ENCODE measurements at places on chromosomes 16 and 17.
A peak's percentile ranks its signal among the peaks of the same experiment; 100 is the strongest.

DNA sequence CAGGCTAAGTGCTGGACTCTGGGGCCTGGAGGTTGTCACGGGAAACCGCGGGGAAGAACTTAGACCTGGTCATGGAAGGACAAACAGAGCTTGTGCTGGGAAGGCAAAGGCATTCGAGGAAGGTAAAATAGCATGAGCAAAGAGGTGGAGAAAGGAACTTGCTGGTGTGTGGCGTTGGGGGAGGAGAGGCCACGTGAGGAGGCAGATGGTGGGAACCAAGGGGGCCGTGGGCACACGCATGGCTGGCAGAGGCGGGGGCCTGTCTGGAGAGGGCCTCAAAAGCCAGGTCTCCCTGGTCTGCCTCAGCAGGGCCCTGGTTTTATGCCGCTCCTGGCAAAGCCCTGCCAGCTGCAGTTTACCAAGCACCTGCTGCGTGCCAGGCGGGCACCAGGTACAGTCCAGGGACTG, 15.3 kb downstream of the CORO7 start:
- DNase-seq, result no peak

DNA sequence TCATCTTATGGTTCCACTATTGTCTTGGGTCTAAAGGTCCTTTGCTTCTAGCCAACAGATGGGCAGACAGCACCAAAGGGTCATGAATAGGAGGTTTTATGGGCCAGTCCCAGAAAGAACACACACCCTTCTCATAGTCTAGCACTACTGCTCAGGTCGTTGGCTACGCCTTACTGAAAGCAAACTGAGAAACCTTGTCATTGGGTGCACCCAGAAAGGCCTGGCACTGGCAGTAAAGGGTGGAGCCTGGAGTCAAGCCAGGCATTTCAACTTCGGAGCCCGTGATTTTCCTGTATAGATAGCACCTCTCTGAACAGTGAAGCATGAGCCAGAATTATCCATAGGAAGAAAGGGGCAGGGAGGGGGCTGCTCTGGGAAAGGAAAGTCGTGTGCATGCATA, 74.9 kb downstream of the VAT1L start:
- DNase-seq, result no peak

DNA sequence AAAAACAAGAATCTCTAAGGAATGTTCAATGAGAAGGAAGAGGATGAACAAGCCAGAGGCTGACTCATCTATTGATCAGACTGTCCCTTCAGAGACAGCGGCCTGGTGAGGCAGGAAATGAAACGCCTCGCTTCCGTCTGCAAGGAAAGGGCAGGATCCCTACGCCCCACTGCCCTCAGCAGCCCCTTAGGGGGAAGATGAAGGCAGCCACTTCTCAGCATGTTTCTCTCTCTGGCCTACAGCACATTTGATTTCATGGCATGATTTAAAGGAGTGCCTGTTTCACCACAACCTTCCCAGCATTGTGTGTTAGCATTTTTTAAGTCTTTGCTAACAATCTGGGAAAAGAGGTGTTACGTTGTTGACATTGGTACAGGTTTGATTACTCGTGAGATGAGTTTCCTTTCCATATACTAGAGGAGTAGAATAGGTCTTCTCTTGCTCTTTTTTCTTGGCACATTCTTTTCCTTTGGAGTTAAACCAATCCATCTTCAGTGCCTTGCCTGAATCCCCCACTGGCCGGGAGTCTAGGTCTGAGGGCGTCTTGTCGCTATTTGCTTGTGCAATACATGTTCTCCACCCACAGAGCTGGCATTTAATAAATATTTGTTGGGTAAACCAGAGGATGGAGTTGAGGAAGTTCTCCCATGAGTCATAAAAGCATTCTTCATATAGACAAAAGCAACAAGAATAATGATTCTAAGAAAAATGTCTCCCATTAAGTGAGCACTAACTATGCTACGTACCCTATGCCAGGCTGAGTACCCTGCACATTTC, 47.4 kb downstream of the RBFOX3 start:
- peak; percentile 15 for DNase-seq

DNA sequence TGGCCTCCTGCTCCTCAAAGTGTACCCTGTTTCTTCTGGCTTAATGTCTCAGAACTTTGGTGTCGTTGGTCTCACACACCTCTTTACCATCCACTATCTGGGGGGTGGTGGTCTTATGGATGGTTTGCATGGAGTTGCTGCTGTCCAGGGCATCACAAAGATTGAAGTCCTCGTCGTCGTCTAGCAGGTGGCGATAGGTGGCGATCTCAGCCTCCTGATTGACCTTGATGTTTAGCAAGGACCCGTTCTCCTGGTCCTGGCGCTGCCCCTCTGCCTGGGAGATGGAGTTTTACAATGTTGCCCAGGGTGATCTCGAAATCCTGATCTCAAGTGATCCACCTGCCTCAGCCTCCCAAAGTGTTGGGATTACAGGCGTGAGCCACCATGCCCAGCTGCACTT, 31.1 kb upstream of the HELZ start:
- peak; percentile 33 for DNase-seq

DNA sequence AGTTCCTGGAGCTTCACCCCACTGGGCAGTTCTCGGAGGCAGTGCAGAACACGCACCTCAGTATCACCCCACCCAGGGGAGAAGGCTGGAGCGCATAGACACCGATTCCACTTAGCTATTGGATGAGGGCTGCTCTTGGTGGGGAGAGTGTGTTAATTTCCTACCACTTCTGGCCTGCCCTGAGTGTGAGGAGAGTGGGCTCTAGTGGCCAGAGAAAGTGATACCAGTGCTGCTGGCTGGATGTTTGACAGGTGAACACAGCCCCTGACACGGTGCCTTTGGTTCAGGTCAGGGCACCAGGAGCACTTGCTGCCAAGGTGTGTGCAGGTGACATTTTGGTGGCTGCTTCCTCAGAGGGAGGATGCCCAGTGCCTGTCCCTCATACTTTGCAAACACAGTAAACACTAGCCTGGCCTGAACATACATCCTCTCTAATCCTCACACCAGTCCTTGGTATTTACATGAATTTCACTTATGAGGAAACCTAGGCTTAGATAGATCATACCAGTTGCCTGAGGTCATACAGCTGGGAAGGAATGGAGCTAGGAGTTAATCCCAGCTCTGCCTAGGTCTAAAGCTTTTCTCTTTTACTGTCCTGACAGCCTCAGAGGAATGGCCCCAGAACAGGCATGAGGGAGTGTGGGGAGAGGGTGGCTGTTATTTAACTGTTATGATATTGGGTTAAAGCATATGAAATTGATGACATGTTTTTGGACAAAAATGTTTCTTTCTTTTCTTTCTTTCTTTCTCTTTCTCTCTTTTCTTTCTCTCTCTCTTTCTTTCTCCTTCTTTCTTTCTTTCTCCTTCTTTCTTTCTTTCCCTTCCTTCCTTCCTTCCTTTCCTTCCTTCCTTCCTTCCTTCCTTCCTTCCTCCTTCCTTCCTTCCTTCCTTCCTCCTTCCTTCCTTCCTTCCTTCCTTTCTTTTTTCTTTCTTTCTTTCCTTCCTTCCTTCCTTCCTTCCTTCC, 21.0 kb upstream of the ITGAX start:
- DNase-seq, result peak; percentile 37

GRCh38 chr17:48471817-48472410, 41.9 kb upstream of the SKAP1 start:
- no peak for DNase-seq

- DNase-seq, result no peak
Observed at GRCh38 chr16:50933262-50933661, 191.4 kb downstream of the CYLD start.

- no peak for DNase-seq
Observed at GRCh38 chr17:29158096-29158487, 22.1 kb downstream of the MYO18A start.

- no peak for DNase-seq
Observed at GRCh38 chr17:54623746-54624145, 276.9 kb upstream of the TOM1L1 start.

GRCh38 chr16:80580109-80580832, 39.5 kb downstream of the DYNLRB2 start:
- DNase-seq, result peak; percentile 23

DNA sequence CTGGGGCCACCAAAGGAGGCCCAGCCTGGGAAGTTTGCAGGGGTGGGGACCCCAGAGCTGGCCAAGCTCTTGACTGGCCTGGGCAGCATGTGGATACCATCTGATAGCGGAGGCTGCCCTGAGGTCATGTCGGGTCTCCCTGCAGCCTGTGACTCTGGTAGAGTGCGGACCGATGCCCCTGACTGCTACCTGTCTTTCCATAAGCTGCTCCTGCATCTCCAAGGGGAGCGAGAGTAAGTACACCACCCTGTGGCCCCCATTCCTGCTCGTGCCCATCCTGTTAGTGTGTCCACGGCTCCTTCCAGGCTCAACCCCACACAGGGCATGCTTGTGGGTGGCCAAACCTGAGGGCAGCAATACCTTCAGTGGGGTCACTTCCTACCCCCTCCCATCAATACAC, 8.0 kb downstream of the CETP start:
- no peak for DNase-seq

- DNase-seq, result no peak
Observed at GRCh38 chr16:20409398-20410120, at the start of gene ACSM5. Gene ACSM5 (plus strand): TSS chr16:20409534. CDS start chr16:20411485, 1,951 bp downstream.

DNA sequence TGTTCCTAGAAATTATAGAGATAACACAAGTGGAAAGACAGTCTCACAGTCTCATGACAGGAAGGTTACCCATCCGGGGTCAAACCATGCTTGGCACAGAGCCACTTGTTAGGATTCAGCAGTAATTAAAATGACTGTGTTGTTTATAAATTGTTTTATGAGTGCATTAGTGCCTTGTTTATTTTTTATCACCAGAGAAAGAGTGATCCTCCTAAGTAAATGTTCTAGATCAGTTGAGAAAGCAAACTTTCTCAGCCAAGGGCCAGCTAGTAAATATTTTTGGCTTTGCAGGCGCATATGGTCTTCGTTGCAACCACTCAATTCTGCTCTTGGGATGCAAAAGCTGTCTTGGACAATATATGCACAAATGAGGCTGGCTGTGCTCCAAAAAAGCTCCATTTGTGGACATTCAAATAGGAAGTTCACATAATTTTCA, 253.9 kb upstream of the CACNG5 start:
- no peak for DNase-seq

DNA sequence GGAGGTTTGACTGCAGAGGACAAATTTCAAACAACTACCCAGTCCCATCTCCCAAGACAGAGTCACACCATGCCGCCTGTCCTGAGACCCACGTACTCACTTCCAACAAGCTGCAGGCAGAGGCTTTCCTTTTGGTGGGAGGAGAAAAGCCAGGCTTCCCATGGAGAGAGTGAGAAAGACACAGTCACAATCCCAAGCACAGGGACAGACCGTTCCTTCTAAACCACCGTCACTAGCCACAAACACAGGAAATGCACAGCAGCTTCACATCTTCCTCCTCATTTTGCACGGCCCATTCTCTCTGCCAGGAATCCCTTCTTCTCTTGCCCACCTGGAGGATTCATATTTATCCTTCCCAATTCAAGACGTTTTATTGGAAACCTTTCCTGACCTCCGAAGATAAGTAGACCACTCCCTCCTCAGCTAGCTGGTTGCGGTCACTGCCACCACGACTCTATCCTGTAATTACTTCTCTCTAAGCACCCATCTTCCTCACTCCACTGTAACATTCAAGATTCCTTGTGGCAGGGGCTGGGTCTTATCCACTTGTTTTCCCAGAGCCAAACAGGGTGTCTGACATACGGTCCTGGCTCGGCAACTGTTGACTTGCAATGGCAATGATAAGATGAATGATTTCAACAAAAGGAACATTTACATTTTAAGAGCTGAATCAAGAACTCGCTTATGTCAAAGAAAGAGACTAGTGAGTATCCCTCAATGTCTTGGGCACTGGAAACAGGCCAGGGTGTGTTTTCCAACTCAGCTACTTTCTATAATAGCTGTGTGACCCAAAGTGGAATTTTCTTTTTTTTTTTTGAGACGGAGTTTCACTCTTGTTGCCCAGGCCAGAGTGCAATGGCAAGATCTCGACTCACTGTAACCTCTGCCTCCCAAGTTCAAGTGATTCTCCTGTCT, 87.6 kb downstream of the XYLT1 start:
- no peak for DNase-seq

DNA sequence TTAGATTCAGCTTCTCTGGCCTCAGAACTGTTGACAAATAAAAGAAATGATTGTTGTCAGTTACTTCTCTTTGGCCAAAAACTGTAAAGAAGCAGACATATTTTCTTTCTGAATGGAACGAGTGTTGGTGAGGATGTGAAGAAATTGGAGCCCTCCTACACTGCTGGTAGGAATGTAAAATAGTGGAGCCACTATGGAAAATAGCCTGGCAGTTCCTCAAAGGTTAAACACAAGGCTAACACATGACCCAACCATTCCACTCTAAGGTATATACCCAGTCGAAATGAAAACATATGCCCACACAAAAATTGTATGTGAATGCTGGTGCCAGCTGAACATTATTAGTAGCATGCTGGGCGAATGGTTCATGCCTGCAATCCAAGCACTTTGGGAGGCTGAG, 14.2 kb upstream of the KRT24 start:
- DNase-seq, result no peak

GRCh38 chr17:51617986-51618385, 357.6 kb downstream of the UTP18 start:
- DNase-seq, result no peak

DNA sequence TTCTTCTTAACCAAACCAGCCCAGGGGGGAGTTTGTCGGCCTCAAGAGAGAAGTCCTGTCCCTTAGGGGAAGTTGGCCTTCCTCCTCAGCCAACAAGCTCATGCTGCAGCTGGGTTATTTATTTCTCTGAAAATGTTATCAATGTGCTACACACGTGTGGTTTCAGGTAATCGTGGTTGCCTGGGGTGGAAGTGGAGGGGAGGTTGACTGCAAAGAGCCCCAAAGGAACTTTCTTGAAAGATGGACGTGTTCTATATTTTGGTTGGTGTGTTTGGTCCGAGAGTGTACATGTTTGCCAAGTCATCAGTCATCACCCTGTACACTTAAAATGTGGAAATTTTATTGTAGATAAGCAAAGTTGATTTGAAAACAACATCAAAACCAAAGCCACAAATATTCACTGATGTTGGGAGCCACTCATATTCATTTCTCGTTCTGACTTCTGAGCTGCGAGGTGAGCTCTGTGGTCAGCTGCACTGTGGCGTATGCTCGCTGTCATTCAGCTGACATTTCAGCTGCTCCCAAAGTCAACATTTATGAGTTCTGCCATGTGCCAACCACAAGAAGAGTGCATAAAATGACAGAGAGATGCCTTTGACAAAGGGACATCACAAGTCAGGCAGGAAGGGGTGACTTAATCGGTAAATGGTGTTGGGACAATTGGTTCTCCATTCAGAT, 26.5 kb upstream of the ADGRG1 start:
- no peak for DNase-seq

Data from bronchial epithelial cell (primary cell).